ENCODE measurements at places on chromosomes 1 and 21.
A peak's percentile ranks its signal among the peaks of the same experiment; 100 is the strongest.

DNA sequence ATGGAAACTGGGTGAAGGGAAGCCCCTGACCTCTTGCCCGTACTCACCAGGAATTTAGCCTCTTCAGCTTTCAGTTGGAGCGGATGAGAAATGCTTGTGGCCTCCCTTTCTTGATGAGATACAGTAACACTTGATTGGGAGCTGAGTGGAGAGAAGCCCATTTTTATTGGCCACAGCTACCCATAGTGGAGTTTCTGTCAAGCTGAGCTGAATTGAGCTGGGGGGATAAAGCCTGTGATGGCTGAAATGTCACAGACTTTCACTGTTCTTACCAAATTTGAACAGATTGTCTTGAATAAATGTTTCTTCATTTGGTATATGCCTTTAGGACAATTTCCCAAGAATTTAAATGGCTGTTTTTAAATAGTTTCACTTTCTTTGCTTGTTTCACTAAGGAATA, 125.9 kb downstream of the ZMYM4 start:
- no peak for DNase-seq

- DNase-seq = no peak
Observed at GRCh38 chr1:59997479-59998115, 71.0 kb upstream of the CYP2J2 start.

- no peak for DNase-seq
Observed at GRCh38 chr1:234372011-234372757, 1.1 kb upstream of the COA6 start.

GRCh38 chr1:21262293-21263051, 27.8 kb downstream of the ECE1 start:
- DNase-seq = no peak

- no peak for DNase-seq
Observed at GRCh38 chr1:109521002-109521951, 11.8 kb upstream of the AMIGO1 start.

DNA sequence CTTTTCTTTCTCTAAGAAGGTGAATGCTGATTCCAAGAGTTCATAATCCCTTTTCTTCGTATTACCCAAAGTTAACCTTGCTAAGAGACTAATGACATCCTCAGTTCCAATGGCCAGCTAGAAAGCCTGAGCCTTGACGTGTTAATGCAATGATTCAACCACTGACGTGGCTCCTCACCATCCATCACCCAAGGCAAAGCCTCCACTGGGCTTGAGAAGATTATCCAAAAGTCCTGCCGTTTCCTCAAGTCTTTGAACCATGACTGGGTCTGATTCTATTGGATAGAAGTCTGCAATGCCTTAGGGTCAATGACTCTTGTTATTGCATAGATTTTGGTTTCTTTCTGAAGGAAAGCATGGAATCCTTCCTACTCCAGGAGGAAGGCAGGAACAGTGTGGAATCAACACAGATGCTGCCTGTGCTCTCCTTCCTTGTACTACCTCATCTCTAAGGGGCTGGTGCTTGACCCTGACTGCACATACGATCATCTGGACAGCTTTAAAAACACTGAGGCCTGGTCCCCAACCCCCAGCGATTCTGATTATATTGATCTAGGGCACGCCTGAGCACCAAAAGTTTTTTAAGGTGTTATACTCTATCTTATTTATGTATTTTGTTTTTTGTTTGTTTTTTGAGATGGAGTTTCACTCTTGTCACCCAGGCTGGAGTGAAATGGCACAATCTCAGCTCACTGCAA, 69.3 kb upstream of the ANGPTL1 start:
- no peak for DNase-seq

GRCh38 chr1:235319255-235319654, 8.7 kb downstream of the ARID4B start:
- DNase-seq = no peak

DNA sequence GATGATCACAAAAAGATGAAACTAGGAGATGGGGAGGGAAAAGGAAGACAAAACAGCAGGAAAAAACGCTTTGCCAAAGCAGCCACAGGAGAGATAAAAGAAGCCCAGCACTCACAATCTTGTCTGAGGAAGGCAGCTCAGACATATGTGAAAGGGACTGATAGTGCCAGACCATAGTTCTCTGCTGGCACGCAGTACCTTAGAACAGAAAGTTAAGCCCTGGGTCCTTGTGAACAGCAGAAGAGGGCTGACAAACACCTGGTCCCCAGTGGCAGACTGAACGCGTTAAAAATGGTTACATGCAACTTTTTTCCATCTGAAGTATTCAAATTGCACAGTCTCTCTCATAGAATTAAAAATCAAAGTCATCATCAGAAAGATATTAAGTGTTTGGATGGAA, 433.2 kb upstream of the ADAMTS5 start:
- no peak for DNase-seq

DNA sequence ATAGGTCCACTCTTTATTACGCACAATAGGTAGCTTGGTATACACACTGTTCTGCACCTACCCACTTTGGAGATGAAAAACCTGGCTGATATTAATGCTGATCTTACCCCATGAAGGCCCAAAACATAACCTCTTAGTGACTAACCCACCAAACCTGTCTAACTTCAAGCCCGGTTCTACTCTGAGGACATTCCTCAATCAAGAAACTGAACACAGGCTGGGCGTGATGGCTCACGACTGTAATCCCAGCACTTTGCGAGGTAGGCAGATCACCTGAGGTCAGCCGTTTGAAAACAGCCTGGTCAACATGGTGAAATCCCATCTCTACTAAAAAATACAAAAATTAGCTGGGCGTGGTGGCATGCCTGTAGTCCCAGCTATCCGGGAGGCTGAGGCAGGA, 50.5 kb downstream of the EYA3 start:
- no peak for DNase-seq

DNA sequence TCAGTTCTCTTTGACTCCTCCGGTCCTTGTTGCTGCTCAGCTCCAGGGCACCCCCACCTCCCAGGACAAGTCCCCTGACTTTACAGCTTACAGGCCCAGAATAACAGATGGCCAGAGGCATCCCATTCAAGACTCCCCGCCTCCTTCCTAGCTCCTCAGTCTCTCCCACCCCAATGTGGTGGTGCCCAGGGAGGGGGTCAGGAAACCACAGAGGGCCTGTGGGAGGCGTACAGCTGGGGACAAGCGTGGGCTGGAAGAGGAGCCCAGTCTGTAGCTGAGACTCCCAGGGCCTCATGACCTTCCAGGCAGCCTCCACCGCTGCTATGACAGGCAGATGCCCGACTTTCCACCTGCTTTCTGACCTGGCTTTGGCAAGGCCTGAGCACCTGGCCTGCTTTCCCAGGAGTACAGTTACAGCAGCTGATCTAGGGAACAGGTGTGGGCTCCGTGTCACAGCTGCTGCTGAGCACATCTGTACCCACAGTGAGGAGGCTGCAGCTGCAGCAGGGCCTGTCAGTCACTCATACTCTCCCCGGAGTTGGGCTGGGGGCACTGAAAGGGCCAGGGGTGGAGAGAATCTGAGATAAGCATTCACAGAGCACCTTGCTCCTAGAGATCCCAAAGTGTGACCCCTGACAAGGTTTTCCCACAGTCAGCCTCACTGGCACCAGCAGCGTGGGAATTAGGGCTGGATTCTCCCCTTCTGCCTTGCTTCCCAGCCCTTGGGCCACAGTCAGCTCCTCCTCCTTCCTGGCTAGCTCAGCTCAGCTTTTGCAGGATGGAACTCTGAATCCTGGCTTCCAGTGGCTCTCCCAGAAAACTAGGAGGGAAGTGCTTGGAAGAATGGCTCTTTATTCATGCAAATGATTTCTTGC, 7.1 kb upstream of the NAV1 start:
- DNase-seq = no peak

DNA sequence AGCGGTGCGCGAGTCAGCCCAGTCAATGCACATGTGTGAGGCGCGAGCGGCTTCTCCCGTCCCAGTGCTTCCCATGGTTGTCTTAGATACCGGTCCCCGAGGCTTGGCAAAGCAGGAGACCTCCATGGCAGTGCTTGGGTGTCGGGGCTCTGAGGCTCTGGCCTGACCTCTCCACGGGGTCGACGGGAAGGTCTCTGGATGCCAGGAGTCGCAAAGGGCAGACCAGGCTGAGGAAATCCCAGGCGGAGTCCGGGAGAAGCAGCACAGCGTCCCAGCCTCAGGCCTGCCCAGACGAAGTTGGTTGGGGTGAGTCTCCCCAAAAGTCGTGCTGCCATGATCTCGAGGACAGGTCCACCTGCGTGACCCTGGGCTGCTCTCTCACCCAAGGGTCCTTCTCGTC, 3881.6 kb downstream of the SRGAP2C start:
- no peak for DNase-seq

DNA sequence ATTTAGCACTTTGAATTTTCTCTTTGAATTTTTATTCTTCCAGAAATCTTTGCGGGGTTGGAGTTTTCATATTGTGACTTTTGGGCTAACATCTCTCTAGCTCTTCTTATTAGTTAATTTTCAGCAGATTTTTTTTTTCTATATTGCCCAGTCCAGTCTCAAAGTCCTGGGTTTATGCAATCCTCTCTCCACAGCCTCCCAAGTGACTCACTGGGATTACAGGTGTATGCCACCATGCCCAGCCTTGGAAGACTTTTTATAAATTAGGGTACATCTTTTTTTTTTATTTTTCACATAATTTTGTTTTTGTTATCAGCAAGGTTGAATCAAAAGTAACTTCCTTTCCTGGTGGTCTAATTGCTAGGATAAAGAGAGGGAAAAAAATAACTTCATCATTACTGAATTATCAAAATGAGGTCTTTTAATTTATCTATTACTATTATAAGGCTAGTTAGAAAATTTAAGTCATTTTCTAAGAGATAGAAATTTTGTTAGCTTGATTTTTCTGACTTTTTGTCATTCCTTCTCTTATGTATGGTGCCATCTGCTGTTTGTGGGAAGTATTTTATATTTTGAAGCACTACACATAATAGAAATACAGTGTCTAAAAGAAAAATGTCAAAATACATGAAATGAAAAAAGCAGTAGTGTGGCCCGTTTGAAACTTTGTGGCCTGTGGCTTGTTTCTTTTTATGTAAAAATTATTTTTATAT, 273.4 kb upstream of the CACYBP start:
- DNase-seq = no peak

GRCh38 chr1:101567582-101568189, 330.9 kb downstream of the S1PR1 start:
- DNase-seq = no peak

DNA sequence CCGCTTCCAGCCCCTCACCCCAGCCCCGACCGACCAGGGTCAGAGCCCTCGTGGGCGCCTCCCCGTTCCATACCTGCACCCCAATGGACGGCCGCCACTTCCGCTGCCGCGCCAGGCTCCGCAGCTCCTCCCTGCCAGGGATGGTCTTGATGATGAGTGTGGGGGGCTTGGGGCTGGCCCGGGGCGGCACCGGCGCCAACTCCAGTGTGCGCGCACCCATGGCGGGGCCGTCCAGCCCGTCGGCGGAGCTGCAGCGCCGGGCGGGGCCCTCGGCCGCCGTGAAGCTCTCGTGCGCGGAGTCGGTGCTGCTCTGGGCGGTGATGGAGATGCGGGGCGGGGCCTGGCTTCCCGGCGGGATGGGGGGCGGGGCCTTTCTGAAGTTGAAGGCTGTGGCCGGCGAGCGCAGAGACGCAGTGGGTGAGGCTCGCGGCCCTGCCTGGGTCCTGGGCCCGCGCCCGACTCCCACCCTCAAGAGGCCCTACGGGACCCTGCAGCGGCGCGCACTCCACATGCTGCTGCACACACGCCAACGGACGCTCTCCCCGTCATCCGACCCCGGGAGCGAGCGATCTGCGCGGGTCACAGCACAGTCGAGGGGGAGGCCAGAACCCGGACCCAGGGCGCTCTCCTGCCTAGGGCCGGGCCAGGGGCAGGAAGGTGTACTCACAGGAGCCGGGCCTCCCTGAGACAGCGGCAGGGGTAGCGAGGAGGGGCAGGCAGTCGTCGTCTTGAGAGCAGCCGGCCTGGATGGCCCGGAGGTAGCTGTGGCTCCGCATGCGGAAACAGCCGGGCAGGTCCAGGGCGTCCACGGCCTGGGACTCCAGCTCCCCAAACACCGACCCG, 26.1 kb upstream of the SMIM12 start:
- DNase-seq = no peak

GRCh38 chr1:9069326-9070100, at the start of gene SLC2A5:
Gene SLC2A5, minus strand, starts transcription at chr1:9069635. Its CDS starts 99 bp downstream, at chr1:9069536.
- DNase-seq = no peak

DNA sequence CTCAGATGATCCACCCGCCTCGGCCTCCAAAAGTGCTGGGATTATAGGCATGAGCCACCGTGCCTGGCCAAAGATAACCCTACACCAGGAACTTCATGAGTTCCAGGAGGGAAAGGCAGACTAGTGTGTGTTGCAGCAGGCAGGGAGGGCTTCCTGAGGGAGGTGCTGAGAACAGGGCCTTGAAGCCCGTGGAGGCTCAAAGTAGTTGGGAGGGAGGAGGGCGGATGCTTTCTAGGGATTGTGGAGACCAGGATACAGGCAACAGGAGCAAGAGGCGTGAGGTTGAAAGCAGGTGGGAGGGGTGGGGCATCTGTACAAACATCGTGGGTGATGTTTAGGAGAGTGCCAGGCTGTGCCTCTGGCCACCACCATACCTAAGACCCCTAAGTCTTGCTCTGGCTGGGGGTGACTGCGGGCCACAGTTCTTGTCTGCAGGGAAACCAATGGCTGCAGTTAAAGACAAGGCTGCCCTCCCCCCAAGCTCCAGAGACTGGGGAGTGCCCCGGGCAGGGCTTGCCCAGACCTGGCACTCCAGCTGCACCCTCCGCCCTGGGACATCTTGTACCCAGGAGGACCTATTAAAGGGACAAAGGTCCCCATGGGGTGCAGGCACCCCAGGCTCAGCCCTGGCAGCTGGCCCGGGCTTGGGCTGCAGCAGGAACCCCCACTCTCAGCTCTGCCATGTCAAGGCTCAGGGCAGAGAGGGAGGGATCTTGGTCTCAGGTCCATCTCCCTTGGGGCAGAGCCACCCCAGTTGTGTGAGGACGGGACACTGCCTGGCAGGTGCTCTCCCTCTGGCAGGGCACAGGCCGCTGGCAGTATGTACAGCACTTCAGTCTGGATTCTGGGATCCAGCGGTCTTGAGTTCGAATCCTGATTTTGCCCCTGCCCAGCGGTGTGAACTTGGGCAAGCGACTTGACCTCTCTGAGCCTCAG, 22.1 kb upstream of the CASZ1 start:
- no peak for DNase-seq

GRCh38 chr1:228955691-228956090, 220.4 kb downstream of the RHOU start:
- no peak for DNase-seq

GRCh38 chr1:44808938-44809917, 905 bp downstream of the BTBD19 start:
- DNase-seq = peak; percentile 64

DNA sequence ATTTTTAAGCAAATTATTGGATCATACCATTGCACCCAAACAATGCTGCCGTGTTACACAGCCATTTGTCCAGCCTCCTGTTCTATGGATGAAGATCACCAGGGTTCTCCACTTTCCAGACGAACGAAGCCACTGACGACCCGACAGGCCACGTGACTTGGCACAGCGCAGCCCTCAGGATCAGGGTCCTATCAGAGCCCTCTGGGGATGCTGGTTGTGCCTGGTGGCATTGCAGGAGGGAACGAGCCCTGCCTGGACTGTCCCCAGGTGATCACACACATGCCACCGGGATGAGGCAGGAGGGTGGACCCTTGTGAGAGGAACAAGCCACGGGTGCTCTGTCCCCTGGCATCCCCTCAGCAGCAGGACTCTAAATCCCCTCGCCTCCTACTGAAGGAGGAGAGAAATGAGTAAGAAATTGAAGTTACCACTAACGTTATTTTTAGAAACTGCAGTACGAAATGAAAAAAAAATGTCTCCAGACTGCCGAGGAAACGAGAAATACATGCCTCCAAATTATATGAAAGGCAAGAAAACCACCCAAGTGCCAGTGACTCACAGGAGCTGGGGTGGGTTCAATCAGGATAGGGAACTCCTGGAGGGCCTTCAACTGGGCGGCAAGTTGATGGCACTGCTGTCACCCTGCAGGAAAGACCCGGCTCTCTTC, 58.7 kb upstream of the PDE9A start:
- no peak for DNase-seq

GRCh38 chr21:25607151-25608043, at the start of gene MRPL39:
Gene MRPL39, minus strand, starts transcription at chr21:25607481. Its CDS starts 6 bp downstream, at chr21:25607475.
- peak; percentile 75 for DNase-seq

All from stimulated activated CD8-positive, alpha-beta memory T cell treated with anti-CD3 and anti-CD28 coated beads, Interleukin-7, amount 100 ng/mL, for 1 hour (primary cell).